ENCODE measurements at places on chromosomes 7 and 10.

DNA sequence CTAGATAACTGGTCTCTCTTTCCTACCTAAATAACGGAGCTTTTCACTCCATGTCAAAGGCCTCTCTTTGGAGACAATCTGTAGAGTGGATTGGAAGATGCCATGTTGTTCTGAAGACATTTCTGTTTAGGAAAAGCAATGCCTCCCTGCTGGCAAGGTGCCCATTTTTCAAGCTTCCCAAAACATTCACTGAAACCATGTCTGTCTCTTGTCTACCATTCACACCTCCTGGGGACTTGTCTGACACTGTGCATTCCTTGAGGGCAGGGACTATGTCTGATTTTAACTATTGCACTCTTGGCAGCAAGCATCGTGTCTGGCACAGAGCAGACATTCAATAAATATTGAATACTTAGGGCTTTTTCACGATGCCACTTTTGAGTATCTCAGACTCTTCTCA, 528.9 kb upstream of the NRP1 start:
- DNase-seq = no peak

GRCh38 chr7:131431289-131431688, 103.6 kb downstream of the MKLN1 start:
- no peak for DNase-seq

DNA sequence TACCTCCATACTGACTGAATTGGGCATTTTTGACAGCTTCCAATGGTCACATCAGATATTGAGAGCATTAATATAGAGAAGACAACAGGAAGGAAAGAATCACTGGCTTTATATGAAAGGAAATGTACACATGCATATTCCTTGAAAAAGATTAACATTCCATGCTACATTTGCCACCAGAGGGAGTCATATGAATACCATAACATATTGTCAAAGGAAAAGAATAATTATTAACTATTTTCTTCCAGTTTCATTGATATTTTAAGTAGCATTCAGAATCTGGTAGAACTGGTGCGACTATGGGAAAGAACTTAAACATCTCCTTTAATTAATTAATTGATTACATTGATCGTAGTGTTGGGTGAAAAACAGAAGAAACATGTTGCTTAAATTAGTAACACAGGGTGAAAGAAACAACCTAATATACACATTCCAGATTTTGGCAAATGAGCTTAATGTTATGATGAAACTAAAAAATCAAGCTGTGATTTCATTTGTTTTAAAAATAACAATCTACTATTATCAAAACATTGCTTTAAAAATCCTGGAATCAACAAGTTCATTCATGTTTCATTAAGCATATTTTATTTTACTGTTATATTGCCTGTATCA, 71.5 kb downstream of the GPR85 start:
- DNase-seq = no peak

DNA sequence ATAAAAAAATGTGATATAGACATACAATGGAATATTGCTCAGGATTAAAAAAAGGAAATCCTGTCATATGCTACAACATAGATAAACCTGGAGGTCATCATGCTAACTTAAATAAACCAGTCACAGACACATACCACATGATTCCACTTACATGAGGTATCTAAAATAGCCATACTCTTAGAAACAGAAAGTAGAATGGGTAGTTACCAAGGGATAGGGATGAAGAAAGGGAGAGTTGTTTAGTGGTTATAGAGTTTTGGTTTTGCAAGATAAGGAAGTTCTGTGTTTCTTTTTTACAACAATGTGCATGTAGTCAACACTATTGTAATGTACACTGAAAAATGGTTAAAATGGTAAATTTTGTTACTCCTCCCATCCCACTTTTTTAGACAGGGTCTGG, 30.5 kb downstream of the BICC1 start:
- DNase-seq = no peak

DNA sequence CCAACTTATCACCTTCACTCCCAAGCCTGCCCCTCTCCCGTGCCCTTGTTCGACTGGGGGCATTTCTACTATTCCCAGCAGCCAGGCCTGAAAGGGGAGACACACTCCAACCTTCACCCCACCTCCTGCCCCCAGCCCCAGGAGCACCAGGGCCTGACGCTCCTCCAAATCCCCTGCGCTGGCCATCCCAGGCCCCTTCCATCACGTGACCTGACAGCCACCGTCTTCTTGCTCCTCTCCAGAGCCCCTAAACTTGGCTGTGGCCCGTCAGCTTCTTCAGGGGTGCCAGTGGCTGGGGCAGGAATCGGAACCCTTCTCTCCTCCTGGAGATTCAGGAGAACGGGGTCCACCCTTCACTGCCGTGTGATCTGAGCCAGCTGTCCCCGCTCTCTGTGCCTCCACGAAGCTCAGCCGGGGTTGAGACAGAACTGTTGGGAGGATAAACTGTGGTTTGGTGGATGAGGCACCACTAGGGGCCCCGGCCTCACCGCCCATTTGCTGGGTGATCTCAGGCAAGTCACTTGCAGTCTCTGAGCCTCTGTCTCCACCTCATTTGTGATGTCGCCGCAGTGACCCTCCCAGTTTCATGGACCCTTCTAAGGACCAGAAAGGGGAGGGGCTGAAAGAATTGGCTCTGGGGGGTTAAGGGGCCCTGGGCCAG, 91.0 kb downstream of the MYL10 start:
- no peak for DNase-seq

DNA sequence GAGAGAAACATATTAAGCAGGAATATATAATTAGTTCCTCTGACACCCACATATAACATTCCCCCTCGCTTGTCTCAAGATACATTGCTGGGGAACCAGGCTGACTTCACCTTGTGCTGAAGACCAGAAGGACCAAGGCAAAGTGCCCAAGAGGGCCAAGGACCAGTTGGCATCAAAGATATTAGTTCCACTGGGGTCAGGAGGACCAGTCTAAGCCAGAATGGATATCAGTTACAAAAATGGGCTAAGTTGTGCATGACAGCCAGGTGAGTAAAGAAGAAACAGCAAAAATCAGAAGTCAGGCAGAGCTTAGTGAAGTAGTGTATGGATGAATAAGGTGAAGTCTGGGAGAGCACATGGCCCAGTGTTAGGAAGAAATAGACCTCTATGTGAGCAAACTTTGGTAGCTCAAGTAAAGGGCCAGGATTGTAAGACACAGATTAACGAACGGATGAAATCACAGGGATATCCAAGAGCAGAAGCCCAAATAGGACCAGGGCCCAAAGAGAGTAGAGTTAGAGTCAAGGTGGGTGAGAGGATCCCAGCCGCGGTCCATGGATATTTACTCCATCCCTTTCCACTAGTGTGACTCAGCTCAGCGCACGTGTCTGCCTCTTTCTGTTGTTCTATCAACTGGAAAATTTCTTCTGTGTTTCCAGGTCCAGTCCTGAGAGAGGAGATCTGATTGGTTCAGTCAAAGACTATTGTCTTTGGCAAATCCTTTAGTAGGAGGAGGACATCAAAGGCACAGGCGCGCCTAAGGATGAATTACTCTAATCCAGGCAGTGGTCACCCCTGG, 5.0 kb downstream of the CALD1 start:
- no peak for DNase-seq

GRCh38 chr7:137890449-137890921, 43.7 kb upstream of the DGKI start:
- no peak for DNase-seq

DNA sequence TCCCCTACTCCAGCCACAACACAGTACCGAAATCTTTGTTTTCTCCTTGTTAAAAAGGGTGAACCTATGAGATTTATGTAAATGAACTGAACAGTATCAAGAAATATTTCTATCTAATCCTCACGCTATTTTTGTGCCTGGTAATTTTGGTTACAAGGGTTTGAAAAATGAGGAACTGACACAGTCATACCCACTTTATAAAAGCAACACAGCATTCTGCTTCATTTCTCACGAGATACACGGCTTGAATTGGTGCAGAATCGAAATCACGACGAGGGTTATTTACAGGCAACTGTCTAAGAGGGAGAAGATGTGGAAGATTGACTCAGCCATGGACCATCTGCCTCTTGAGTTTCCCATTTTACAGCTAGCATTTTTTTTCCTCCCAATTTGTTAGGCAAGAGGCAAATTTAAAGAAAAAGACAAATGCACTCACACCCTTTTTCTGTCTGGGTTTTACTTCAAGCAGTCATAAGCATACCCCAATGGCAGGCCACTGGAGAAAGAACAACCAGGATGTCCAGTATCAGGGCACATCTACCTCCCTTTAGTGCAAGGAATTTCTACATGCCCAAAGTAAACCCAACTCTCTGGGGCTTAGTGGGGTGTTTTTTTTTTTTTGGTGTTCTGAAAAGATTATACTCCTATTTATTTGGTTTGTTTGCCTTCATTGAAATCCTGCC, 108.1 kb downstream of the ITGB8 start:
- no peak for DNase-seq

DNA sequence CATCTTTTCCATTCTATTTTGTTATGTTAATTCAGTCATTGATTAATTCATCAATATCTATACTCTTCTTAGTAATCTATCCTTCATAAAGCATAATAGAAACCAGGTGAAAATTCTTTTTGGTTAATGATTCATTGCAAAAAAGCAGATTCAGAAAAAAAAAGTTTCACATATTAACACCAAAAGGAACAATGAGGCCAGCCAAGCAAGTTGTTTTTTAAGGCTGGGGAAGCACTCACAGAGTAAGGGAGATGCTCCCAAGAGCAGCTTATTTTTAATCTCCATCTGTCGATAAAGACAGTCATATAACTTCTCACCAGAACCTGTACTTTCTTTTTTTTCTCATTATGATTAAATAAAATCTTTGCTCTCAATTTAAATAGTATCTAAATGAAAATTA, 95.8 kb downstream of the CACNA2D1 start:
- no peak for DNase-seq

DNA sequence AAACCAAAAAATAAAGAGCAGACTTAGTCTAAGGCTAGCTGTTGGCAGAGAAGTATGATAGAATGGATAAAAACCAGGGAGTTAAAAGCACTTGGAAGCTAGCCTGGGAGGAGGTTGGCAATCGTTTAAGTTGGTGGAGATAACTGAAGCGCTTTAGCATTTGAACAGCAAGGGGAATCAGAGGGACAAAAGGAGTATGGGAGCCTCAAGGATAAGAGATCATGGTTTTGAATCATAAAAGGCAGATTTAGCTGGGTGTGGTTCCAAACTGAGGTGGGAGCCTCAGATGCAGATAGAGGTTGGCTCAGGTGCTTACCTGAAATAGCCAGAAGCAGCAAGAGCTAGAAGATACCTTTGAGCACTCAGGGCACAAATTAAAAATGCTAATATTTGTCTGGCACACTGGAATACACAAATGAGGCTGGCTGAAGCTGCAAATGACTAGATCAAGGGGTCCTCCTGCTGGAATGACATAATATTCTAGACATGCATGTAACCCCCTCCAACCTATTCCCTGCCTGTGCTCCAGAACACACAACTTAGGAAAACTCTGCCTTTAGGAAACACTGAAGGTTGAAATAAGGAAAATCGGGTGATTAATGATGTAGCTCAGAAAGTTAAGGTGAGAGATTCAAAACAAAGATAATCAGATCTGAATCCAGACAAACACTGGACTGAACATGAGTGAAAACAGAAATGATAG, 372.3 kb upstream of the LRRN3 start:
- no peak for DNase-seq

DNA sequence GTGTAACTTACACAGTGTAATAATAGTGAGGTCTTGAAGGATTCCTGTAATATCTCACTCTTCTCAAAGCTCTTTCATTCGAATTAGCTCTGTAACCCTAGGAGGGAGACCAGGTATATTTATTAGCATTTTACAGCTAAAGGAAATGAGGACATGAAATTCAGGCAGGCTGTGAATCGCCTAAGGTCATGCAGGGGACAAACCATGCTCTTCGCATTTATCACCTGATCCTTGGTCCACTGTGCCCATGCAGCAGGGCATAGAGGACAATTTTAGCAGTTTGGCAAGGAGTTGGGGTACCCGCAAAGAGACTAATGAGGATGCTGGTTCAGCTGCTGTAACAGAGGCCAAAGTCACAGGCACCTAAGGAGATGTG, 14.8 kb upstream of the LAMB1 start:
- DNase-seq = no peak

DNA sequence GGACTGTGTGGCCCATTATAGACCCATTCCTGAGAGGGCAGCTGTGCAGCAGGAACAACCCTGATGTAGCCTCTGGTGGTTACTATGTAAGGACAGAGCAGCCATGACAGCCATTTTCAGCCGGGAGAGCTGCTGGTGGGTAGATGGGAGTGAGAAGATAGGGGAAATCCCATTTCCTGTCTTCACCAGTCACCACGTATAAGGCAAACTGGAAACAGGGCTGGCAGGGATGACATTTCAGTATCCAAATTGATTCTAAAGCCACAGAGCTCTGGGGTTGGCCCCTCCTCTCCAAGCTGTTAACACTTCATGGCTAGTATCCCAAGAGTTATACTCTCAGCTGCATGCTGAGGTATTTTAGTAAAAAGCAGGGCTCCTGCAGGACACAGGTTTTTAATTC, 15.2 kb upstream of the FZD1 start:
- no peak for DNase-seq

DNA sequence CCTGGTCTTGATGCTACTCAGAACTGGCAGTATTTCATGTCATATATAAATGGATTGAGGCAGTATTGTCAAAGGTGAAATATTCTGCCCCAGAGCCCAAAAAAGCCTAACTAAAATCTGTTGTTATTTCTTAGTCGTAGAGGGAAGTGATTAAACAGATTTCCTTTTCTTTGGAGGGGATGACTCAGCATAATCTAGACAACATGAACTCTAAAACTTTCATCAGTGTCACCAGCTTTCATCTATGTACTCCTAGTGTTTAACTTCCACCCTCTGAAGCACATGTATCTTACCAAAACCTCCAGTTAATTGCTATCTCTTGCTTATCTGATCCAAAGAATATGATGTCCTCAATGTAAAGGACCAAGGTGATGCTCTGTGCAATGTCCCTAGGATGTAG, 97.1 kb upstream of the ARID5B start:
- no peak for DNase-seq

- DNase-seq = no peak
Measured at GRCh38 chr7:137003086-137003485, 134.6 kb downstream of the CHRM2 start.

- DNase-seq = no peak
Measured at GRCh38 chr7:101817471-101818286, at the start of gene CUX1. CUX1 (plus strand) TSS chr7:101817626; CDS start chr7:101817640, 14 bp downstream.

GRCh38 chr7:85010306-85010705, 176.6 kb downstream of the SEMA3D start:
- no peak for DNase-seq

All from stimulated activated CD8-positive, alpha-beta memory T cell treated with anti-CD3 and anti-CD28 coated beads, Interleukin-7, amount 100 ng/mL, for 4 hours (primary cell).